ENCODE measurements at places on chromosomes 11 and 22.

GRCh38 chr11:106001304-106002012, 20.6 kb downstream of the MSANTD4 start:
- DNase-seq = no peak

GRCh38 chr11:26134053-26134452, 197.9 kb upstream of the ANO3 start:
- DNase-seq = no peak

DNA sequence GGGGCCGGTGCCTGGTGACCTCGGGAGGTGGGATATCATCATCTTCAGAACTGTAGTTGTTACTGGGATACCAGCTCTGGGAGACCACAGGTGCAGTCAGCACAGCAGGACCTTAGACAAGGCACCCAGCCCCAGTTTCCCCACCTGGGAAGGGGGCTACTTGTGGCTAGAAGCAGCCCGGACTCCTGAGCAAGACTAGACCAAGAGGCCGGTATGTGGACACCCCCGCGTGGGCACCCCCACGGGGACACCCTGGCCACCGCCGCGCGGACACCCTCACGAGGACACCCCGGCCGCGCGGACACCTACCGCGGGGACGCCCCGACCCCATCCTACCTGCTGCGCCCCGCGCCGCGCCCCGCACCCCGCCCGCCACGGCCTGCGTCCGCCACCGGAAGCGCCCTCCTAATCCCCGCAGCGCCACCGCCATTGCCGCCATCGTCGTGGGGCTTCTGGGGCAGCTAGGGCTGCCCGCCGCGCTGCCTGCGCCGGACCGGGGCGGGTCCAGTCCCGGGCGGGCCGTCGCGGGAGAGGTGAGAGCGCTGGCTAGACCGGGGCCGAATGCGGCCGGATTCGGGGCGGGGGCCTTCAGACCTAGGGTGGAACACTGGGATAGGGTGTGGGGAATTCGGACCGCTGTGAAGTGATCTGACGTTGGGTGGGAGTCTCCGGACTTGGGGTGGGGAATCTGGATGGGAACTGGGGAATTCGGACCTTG, at the start of the genes COMT and TXNRD2:
Gene COMT, plus strand, starts transcription at position 408 of the 718 bp plus-strand sequence. CDS start 20,755 bp downstream, outside the sequence.
Gene TXNRD2, minus strand, starts transcription at position 454 of the 718 bp plus-strand sequence. Its CDS starts 15 bp downstream, at position 439.
- DNase-seq = peak; percentile 35

DNA sequence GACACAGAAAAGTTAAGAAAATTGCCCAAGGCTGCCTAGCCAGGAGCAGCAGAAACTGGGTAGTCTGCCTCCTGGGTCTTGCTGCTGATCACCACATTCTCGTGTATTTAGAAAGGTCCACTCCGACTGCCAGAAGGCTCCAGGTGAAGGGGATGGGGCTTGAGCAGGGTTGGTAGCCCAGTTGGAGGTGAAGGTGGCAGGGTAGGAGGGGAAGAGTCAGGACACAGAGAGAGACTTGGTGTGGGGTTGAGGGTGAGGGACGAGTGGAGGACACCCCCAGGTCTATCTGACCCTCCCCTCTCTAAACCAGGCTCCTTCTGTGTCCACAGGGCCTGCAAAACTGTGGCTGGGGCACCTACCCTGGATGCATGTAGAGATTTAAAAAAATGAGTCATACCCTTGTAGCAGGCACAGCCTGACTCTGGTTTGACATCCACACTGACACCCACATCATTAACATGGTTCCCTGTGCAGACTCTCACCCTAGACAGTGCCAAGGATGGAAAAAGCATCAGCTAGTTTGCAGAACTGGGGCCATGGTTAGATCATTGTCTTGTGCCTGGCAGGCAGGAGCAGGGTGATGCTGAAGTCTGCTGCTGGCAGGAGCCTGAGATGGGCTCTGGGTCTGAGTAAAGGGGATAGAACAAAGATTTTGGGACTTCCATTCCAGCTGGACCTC, 273.2 kb downstream of the TENM4 start:
- DNase-seq = no peak

Data from T1000 (cell line).